Endothelial cell (in vitro differentiated cells): ENCODE measurements at places on chromosomes 2 and 18. TPM values are rescaled to one million over a fixed set of nuclear protein-coding genes. Genes with fewer than 3 reads are reported as not detected.

- no peak for DNase-seq
These were observed 1.2 kb downstream of the PTPN4 start for GRCh38 chr2:119760956-119761275.

DNA sequence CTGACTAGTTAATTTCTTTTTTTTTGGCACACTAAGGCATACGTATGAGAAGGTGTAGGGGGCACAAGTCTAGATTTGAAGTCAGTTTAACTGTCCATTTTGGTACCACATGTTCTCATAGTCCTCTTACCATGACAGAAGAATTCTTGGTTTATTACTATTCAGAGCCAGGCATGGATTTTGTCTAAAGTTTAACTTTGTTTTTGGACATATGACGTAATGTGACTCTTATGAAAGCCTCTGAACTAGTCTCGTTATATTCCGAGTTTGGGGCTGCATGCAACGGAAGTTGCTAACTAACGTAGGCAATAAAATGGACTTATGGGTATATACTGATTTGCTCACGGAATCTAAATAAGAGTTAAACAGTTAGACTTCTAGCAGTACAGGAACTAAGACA lies 62.9 kb downstream of the MSTN start:
- DNase-seq, result no peak

The FKBP1B gene
- 31.1 TPM for total RNA-seq

The MTHFD2 gene
- 20.0 TPM for total RNA-seq

The ATP5MC3 gene
- 207 TPM for total RNA-seq

The IDH1 gene
- 171 TPM for total RNA-seq
